Stimulated activated CD4-positive, alpha-beta T cell treated with anti-CD3 and anti-CD28 coated beads, Interleukin-12 subunit alpha, Interleukin-12 subunit beta, amount 100 ng/mL, for 4 hours (primary cell): ENCODE measurements at places on chromosomes 1 and 21.

DNA sequence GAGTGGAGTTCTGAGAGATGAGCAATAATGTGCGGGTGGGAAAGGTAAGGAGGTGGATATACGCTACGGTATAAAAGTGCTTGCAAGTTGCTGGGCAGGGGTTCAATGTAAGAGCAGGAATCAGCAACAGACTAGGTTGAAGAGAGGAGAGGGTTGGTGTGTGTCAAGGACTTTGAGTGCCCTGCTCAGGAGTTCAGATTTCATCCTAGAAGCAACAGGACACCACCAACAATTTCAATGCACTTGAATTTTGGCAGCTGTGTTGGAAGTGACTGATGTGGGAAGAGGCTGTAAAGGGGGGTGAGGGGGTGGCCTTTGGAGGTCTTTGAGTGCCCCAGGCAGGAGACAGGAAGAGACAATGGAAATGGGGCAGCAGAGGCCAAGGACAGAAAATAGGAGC lies 57.3 kb downstream of the RHOU start:
- no peak for DNase-seq

GRCh38 chr1:111453706-111454105 lies 4.4 kb downstream of the ATP5PB start:
- no peak for DNase-seq

DNA sequence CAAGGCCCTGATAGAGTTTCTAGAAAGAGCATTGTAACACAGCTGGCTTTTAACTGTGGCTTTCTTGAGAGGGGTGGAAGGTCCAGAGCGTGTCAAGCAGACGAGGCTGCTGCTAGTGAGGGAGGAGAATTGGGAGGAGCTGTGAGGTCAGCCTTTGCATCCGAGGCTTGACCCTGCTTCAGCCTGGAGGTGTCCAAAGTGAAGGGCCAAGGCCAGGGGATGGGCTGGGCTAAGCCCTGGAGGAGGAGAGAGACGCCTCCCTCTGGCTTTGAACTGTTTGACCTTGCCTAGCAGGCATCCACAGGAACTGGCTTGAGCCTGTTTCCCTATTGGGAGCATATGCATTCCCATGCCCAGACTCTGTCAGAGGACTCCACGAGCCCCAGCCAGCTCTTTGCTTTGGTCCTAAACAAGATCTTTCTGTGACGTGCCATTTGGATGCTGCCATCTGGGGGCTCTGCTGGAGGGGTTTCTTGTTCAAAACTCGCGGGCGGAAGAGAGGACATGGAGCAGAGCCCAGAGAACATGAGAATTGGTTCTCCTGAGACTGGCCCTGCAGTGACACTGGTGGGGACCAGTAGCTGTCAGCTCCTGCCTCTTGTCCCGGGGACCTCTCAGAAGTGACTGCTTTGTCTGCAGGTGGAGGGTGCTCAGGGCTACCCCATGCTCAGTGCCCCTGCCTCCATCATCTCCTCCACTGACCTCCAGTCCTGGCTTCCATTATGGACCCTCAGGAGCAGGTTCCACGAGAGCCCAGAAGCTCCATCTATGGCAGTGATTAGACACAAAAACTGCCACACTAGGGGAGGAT lies 5.5 kb downstream of the ACTRT2 start:
- DNase-seq = no peak

DNA sequence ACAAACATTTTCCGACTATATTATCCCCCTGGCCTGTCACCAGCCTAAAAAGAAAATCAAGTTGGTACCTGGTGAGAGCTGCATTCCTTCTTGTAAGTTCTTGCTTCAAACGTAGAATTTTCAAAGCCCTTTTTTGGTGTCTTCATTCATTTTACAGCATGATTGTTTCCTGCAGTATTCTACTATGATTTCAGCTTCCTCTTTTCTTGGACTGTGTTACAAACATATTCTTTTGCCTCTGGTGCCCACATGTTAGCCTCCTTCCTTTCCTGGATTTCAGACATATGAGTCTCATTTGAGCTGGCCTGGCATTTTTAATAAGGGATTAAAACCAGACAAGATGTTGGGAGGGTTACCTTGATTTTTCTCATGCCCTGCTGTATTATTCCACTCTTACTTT lies 142.5 kb downstream of the PIGK start:
- no peak for DNase-seq

DNA sequence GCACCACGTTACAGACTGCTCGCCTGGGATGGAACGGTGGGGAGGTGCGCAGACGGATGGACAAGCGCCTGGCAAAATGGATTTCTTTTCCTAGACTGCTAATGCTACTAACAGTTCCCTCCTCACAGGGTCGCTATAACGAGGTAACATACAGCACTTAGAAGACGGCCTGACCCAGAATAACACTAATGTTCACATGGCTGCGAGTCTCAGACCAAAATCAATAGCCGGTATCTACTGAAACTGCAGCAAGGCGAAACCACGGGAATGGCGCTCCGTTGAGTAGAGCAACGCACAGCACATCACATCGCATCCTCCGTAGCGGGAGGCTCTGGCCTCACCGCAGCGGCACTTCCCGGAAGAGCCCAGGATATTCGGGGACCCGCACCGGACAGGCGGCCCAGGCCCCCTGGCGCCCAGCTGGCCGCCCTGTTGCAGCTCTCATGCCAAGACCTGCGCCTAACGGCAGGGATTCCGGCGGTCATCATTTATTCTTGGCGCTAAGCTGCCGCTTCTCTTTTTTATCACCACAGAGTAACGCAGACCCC lies 46.6 kb downstream of the VPS26C start:
- peak; percentile 32 for DNase-seq

DNA sequence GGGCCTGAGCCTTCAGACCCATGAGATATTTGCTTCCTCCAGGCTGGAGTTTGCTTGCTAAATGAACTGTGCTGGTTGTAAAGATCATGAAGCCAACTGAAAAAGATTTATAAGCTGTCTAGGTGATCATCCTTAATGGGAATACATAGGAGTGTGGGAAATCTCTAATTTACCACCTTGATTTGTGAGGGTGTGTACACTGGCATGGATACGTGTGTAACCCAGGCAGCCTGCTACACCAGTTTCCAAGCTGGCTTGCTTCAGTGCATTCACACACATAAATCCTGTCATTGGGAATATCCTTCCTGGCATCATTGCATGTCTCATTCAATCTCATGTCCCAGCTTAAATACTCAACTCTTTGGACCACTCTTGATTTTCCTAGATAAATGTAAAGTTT lies 57.6 kb upstream of the GNG12 start:
- DNase-seq = no peak

DNA sequence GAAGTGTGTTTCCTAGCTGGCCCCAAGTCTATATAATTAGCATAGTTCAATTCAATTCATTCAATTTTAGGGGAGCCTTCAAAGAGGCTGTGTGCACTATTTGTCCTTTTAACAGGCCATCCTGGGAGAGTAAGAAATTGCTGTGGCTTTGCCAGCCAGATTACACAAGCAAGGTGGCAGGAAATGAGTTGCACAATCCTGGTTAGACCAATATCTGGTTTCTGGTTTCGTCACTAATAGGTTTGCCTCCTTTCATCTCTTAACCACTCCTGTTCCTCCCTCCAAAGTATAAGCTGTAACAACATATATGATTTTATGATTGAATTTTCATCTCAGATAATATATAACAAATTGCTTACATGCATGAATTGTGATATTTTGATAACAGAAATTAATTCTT lies 84.1 kb upstream of the NEGR1 start:
- DNase-seq = no peak

- no peak for DNase-seq
These were observed 14.8 kb downstream of the HSPG2 start for GRCh38 chr1:21922090-21923013.

- DNase-seq = no peak
These were observed 326.5 kb upstream of the ESRRG start for GRCh38 chr1:217049721-217050120.
